ENCODE measurements at places on chromosomes 3 and 15.

DNA sequence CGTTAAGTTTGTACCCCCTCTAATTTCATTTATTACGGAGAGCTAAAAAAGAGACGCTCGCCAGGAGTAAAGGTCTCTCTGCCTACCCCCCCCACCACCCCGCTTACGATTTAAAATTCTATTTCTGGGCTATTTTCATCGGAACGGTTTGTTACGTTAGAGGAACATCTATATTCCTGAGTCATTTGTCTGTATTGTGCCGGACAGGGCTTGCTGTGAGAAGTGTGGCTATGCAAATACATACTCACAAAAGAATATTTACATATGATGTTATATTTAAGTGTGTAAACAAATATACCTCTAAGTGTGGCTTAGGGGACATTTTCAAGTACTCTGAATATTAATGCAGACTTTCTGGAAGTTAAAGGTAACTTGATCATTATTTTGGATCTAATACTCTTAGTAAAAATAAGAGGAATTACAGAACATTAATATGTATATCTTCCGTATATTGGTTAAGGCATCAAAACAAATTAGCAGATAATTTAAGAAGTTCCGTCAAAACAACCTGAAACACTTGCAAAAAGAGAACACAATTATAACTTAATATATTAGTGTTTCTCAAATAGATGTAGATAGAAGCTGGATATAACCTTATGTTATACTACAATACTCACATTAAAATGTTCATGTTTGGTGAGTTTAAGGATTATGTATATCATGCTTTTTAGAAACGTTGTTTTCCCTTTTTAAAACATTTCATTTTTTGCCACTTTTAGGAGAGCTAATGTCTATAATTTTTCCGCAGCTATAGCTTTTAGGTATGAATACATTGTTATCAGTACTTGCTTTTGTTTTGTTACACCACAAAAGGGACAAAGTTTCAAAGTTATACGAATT, 1.6 kb upstream of the SHOX2 start:
- DNase-seq, result no peak

DNA sequence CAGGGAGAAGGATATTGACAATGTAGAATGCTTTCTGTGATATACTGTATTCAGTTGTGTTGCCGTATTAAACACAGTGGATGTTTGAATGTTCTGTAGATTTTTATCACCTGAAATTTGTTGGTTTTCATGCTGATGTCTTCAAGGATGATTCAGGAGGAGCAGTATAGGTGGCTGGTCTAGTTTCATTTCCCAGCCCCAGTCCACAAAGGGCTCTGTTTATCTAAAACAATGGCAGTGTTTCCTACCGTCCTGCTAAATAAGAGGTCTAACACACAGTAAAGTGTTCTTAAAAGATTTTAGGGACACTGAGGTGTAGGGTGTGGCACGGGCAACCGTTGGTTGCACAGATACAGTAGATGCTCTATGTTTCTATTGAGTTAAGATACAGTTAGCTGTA, 26.0 kb downstream of the NEO1 start:
- DNase-seq, result no peak

- no peak for DNase-seq
Measured at GRCh38 chr3:185764163-185764979, 60.5 kb downstream of the IGF2BP2 start.

DNA sequence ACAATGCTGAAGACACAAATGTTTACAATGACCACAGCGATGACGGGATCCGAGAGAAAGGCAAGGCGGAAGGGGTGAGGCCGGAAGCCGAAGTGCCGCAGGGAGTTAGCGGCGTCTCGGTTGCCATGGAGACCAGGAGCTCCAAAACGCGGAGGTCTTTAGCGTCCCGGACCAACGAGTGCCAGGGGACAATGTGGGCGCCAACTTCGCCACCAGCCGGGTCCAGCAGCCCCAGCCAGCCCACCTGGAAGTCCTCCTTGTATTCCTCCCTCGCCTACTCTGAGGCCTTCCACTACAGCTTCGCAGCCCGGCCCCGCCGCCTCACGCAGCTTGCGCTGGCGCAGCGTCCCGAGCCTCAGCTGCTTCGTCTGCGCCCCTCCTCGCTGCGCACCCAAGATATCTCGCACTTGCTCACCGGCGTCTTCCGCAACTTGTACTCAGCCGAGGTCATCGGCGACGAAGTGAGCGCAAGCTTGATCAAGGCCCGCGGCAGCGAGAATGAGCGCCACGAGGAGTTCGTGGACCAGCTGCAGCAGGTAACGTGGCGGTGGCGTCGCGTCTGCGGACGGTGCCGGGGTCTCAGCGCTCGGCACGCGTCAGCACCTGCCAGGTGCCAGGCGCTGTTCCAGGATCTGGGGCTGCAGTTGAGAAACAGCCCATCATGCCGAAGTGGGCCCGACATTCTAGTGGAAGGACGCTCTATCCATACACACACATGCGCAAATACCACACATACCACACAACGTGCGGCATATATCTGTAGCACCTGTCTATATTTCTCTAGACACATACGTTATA, at the start of gene DLEC1:
Gene DLEC1, plus strand, starts transcription at position 108 of the 798 bp plus-strand sequence. Its CDS starts 18 bp downstream, at position 126.
- DNase-seq, result peak; percentile 46

- no peak for DNase-seq
Measured at GRCh38 chr3:83849106-83849730, 1109.6 kb upstream of the CADM2 start.

- DNase-seq, result no peak
Measured at GRCh38 chr15:91865486-91865885, 12.0 kb downstream of the SLCO3A1 start.

GRCh38 chr3:134880431-134880830, 85.4 kb downstream of the EPHB1 start:
- no peak for DNase-seq

DNA sequence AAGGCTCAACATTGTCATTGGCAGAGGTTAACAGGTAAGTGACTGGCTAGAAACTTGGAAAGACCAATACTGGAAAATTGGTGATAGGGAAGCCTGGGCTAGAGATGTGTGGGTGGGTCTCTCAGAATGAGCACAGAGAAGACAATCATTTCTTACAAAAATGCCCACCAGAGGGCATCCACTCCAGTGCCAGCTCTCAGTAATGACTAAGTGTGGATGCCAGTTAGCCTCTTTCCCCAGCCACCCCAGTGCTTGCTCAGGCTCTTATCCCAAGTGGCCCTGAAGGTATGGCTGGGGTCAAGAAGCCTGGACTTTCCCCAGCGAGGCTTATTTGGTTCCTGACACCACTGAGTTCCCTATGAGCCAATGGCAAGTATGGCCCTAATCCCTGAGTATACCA, 115.9 kb upstream of the ST8SIA2 start:
- peak; percentile 3 for DNase-seq

GRCh38 chr3:182500289-182500688, 293.0 kb upstream of the ATP11B start:
- DNase-seq, result no peak

GRCh38 chr3:8529738-8530525, 28.3 kb downstream of the LMCD1 start:
- DNase-seq, result no peak
